ENCODE measurements at places on chromosomes 12 and 14.

GRCh38 chr12:50642035-50642451, 121.9 kb upstream of the ATF1 start:
- no peak for DNase-seq

- DNase-seq: no peak
Observed at GRCh38 chr12:93203361-93203760, 174.4 kb upstream of the NUDT4 start.

GRCh38 chr12:100303831-100304230, 36.9 kb downstream of the SCYL2 start:
- DNase-seq: no peak

DNA sequence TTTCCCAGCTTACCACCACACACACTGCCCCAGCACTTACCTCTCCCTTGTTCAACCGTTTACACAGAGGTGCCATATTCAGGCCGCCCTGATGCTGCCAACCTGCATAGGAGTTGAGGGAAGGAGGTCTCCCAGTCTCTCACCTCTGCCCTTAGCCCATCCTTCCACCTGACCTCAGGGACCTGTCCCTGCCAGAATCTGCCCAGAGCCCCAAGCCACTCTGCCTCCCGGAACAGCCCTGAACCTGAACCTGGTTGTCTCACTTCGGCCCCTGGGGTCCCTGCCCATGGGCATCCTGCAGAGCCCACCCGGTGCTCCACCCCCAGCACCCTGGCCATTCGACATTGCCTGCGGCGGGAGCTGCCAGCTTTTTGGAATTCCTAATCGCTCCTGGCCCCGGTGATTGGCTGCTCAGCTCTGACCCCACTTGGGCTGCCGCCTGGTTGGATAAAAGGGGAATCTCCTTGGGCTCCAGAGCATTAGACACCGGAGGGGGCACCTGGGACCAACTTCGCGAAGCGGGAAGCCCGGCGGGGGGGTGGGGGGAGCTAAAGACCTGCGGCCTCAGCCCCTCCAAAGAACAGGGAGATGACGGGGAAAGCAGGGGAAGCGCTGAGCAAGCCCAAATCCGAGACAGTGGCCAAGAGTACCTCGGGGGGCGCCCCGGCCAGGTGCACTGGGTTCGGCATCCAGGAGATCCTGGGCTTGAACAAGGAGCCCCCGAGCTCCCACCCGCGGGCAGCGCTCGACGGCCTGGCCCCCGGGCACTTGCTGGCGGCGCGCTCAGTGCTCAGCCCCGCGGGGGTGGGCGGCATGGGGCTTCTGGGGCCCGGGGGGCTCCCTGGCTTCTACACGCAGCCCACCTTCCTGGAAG, at the start of gene VSX2:
Gene VSX2, plus strand, starts transcription at position 476 of the 874 bp plus-strand sequence. Its CDS starts 113 bp downstream, at position 589.
- no peak for DNase-seq

DNA sequence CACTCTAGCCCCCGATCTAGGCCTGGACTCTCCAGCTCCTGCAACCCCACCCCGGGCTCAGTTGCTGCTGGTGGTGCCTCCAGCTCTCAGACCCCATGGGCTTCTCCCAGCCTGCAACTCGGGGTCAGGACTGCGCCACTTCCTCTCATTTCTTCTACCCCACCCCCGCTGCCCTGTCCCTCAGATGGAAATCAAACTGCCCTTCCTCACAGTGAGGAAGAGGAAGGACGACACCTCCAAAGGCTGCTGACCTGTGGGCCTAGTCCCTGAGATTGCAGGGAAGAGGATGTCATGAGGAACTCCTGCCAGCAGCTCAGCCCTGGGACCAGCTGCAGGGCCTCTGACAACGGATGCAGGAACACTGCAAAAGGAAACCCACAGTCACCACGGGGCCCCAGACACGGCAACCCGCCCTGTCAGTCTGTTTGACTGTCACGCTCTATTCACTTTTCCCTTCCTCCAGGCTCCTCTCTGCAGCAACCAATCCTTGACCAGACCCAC, 29.3 kb upstream of the PNMA1 start:
- no peak for DNase-seq

Data from brain pericyte (primary cell).